CD4-positive, alpha-beta T cell treated with Interleukin-6 at 100 ng/mL for 8 hours (primary cell): ENCODE measurements at places on chromosomes 5 and 9.
A peak's percentile ranks its signal among the peaks of the same experiment; 100 is the strongest.

- DNase-seq = no peak
Measured at GRCh38 chr5:168039566-168040248, 251.7 kb upstream of the WWC1 start.

DNA sequence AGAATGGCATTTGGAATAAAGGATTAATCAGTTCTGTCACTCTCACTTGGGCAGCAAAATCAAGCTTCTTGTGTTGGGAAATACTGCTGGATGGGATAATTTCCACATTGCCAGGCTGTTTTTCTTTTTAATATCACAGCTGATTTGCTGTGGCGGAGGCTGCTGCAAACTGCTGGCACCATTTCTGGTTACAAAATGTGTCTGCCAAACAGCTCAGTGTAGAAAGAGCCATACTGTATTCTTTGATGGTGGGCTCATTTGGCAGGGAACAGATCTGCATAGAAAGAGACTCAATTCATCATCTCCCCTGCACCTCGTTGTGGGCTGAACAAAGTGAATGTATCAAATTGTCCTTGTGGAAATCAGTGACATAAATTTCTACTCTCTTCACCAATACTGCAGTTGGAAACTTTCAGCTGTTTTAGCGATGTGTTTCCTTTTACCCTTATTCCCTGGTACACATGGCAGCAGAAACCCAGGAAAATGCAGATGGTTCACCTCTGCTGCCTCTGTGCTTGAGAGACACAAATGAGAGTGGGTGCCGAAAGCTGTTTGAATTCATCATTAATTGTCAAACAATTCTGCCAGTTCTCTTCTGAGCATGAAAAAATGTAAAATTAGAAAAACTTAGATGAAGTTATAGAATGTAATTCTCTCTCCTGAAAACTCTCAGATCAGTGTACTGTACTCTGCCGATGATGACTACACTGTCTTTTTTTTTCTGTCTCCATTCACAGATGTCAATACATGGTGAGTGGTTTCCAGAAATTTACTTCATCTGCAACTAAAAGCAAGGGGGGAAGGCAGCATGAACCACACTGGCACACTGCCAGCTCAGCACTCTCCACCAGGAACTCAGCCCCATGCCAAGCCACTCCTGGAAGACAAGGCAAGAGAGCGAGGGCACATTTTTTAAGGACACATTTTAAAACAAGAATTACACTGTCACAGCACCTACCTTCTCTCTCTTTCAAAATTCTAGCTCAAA, 75.0 kb downstream of the HMHB1 start:
- DNase-seq = no peak

DNA sequence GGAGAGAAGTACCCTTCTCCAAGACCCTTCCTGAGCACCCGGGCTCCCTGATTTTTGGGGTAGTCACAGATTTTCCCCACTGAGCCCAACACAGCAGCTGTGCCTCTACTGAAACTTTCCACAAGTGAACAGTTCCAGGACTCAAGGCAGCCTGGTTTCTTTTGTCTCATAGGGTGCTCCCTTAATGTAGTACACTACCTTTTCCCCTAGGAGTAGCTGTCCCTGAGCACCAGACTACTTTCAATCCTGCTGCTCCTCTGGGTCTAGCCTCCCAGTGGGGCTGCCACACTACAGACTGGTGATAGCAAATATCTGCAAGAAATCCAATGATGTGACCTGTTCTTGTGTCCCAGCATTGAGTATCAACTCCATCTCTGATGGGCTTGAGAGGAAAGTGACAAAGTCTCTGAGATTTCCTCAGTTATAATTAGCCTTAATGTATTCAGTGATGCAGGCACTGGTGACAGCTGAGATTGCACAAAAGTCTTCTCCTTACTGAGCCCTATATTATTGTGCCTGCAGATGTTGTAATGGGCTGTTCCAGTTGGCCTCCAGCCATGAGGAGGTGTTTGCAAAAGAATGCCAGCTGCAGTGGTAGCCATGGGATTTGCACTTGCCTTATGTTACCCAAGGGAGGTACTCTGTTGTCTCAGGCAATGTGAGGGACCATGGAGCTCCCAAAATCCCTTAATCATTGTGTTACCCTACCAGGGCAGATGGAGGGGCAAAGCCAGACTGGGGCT, 1802.5 kb downstream of the EFNA5 start:
- no peak for DNase-seq

GRCh38 chr9:130664251-130665028, at the start of gene PRDM12:
Gene PRDM12, plus strand, starts transcription at chr9:130664594. Its CDS starts 60 bp downstream, at chr9:130664654.
- no peak for DNase-seq

GRCh38 chr5:143051244-143052058, 281.3 kb downstream of the ARHGAP26 start:
- DNase-seq = no peak

- no peak for DNase-seq
Measured at GRCh38 chr9:107363516-107364152, 80.6 kb downstream of the RAD23B start.

DNA sequence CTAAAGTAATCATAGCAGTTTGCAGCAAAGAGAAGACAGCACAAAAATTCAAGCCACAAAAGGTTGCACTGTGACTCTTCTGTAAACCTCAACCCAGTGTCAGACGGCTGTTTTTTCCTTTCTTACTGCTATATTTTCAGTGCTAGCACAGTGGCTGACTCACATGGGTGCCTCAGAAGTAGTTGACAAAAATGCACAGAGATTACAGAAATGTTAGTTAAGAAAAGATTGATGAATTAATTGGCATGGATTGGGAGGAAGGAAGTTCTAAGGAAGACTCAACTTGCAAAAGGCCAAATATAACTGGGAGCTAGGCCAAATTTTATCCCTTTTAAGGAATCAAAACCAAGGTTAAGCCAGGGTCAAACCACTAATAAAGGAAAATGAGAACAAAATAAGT, 43.7 kb upstream of the ITGA1 start:
- DNase-seq = peak; percentile 75
